CD4-positive, alpha-beta T cell (primary cell): ENCODE measurements at places on chromosomes 2 and 18.

- no peak for DNase-seq
Measured at GRCh38 chr2:23220513-23221094, 164.4 kb upstream of the KLHL29 start.

DNA sequence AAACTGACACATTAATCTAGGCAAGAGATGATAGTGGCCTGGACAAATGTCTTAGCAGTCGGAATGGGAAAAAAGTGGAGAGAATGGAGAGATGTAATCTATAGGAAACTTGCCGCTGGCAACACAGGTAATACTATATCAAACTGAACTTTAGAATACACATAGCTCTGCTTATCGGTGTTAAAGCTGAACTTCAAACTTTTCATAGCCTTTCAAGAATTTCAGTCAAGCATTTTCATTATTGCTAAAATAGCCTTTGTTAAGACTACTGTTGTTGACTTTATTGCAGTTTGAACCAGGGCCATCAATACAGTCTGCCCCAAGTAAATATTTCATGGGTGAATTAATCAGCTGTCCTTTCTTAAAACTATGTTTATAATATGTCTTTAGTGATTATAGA lies 12.9 kb upstream of the CHST9 start:
- DNase-seq = no peak

DNA sequence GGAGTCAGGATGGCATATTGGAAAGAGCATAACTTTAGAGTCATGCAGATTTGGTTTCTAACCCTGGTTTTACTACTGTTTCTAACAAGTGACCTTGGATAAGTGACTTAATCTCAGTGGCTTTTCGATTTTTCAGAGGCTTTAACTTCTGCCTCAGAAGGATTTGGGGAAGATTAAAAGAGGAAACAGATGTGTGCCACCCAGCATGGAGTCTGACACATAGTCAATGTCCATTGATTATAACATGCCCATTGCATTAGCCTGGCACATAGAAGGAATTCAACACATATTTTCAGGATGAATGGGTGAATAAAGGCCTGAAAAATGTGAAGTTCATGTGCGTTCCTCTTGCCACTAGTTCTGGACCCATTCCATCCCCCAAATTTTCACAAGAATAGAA lies 438.2 kb downstream of the EPHA4 start:
- DNase-seq = no peak

GRCh38 chr18:45976566-45976965 lies 9.4 kb upstream of the EPG5 start:
- no peak for DNase-seq

DNA sequence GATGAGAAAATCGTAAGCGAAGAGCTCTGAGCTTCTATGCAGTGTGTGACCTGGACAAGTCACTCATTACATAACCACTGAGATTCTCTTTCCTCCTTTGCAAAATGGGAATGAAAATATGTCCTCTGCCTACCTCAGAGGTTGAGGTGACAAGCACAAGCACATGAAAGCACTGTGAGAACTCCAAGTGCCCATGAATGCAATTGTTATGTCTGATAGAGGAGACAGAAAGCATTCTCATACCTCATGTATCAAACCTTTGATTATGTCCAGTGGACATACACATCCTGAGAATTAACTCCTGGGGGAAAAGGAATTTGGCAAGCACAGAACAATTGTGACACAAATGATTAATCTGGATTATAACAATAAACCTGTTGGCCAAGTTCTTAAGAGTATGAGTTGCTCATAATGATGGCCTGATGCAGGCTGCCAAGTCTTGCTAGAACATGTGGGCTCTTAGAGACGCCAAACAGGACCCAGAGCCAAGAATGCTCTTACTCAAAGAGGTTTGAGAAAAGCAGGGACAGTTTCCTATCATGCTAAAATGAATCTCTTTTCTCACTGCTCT lies 8.5 kb upstream of the RMDN2 start:
- no peak for DNase-seq

GRCh38 chr2:240869109-240869955 lies 708 bp downstream of the AGXT start:
- DNase-seq = no peak

- DNase-seq = no peak
Measured at GRCh38 chr2:126933711-126934091, 35.0 kb downstream of the TEX51 start.

- DNase-seq = no peak
Measured at GRCh38 chr18:79733986-79734770, 54.6 kb downstream of the CTDP1 start.

DNA sequence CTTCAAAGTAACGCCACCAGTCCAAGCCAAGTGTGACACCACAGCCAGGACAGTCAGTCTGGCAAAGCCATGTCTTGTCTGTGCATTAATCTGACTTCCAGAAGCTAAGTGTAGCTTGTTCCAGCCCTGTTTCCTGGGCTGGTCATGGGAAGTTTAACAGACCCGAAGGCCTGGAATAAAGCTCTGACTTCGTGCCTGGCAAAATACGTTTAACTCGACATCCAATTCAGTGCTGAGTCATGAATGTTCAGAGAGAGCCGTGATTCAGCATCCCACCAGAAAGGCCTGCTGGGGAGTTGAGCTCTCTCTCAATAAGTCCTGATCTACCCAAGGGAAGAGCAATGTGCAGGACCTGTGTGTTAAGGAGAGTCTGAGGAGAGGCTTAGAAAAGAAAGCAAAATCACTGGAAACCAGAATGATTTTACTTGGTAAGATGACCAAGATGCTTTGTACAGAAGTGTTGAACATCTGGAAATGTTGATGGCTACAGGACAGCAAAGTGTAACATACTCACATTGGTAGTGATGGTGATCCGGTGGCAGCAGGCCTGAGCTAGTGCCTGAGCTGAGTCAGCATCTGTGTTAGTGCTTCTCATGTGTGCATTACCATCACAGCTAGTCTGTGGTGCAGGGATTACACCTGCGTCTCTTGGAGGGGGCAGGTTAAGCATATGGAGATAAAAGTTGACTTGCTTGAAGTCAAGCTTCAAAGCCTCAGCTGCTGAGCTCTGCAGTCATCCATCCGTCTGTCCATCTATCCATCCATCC lies 743.7 kb upstream of the HS6ST1 start:
- no peak for DNase-seq

GRCh38 chr2:106546391-106546990 lies 59.3 kb downstream of the CD8B2 start:
- DNase-seq = no peak

DNA sequence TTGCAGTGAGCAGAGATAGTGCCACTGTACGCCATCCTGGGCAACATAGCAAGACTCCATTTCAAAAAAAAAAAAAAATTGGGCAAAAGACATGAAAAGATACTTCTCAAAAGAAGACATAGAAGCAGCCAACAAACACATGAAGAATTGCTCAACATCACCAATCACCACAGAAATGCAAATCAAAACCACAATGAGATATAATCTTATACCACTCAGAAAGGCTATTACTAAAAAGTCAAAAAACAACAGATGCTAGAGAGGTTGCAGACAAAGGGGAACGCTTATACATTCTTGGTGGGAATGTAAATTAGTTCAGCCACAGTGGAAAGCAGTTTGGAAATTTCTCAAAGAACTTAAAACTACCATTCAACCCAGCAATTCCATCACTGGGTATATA lies 43.1 kb upstream of the CHAC2 start:
- DNase-seq = no peak

GRCh38 chr2:72146347-72147302 lies 1.0 kb downstream of the CYP26B1 start:
- no peak for DNase-seq

GRCh38 chr2:18910843-18911242 lies 321.5 kb upstream of the NT5C1B start:
- DNase-seq = no peak

DNA sequence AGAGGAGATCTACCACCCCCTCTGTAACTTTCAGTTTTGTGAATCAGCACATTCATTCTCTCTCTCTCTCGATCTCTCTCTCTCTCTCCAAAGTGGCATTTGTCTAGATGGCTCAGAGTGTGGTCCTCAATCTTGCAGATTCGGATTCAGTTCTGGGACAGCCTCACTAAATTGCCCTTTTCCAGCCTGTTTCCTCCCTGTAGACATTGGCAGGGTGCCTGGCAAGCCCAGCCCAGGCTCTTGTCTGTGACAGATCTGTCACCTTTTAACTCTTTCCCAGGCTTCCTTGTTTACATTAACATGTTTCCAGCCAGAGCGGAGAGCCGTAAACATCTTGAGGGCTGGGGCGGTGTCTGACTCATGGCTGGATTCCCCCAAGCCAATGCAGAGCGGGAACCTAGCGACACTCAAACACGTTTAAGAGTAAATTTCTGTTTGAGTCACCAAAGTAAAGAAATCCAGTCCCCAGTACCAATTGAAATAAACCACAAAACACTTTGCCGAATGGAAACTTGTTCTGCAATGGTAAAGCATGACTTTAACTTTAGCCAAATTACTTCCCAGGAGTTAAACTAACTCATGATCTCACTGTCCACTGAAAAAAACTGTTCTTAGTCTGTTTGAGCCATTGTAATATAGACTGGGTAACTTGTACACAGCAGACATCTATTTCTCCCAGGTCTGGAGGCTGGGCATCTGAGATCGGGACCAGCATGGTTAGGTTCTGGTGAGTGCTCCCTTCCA lies 6.6 kb upstream of the CYP27C1 start:
- DNase-seq = no peak

DNA sequence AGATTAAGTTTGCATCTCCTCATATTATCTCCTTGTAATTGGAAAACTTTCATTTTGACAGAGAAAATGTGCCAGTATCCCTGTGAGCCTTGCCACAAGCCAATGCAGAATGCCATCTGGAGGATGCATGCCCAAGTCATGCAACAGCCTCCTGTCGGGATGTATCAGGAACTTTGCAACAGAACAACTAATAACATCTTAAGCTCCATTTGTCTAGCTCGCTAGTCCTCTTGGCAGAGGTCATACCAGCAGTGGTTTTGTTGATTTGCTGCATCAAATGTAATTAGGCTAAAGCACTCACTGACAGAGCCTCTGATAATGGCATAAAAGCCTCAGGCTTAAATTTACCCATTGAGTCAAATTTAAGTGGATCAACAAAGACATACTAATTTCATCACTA lies 125.8 kb downstream of the UBE2E3 start:
- DNase-seq = no peak

DNA sequence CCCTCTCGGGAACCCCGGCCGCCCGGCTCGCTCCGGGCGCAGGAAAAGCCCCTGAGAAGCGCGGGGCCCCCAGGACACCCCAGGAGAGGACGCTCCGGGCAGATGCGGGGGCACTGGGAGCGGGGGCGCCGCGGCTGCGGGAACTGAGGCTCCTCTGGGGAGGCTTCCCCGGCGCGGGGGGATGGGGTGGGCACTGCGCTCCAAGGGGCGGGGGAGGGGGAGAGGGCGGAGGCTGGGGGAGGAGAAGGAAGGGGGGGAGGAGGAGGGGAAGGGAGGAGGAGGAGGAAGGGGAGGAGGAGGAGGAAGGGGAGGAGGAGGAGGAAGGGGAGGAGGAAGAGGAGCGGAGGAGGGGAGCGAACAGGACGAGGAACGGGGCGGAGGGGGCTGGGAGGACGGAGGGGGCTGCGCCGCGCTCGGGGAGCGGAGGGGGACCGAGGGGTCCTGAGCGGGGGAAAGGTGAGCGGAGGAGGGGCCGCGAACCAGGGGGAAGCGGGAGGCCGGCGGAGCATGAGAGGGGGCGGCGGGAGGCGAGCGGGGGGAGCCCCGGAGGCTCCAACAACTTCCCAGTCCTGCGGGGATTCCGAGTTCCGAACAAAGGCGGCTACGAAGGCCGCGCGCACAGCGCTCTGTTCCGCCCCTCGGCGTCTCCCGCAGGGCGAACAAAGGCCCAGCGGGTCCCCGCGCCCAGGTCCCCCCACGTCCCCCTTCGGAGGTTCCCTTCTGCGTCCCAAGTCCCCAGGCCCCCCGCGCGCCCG lies 742 bp downstream of the PXDN start:
- DNase-seq = no peak

- DNase-seq = no peak
Measured at GRCh38 chr18:58970943-58971790, 106.5 kb downstream of the ZNF532 start.

- no peak for DNase-seq
Measured at GRCh38 chr2:237222178-237222577, 136.5 kb downstream of the COPS8 start.

- DNase-seq = no peak
Measured at GRCh38 chr2:238709325-238710025, 138.4 kb upstream of the TWIST2 start.

DNA sequence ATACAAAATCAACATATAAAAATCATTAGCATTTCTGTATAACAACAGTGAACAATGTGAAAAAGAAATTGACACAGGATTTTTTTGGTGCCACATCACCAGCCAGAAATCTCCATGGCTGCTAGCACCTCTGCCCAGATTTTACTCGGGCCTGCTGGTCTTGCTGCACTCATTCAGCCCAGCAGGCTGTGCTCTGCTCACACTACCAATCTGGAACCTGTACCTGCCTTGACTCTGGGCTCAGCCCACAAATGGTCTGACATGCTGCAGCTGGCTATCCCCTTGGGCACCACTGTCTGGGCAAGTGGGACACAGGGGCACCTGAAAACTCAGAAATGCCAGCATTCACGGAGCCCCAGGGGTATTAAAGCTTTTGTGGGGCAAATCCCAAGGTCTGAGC lies 392.5 kb upstream of the NRXN1 start:
- DNase-seq = no peak

DNA sequence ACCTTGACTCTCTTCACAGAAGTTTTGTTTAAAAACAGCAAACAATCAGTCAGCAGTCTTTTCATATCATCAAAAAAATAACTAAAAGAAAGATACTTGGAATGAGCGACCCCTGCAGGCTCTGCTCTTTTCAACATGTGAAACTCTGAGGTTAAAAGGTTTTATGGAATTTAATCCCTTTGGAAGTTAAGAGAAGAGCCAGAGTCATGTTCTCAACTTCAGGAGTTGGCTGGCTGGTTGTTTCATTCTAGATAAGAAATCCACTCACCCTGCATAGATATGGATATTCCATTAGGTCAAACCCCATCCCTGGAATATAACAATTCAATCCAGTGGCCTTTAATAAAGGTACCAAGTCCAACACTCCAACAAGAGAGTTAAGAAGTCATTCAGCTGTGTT lies 115.6 kb upstream of the RMDN2 start:
- DNase-seq = no peak

- no peak for DNase-seq
Measured at GRCh38 chr2:113918229-113918628, 28.3 kb downstream of the ACTR3 start.

GRCh38 chr2:200470230-200470629 lies 39.6 kb downstream of the KCTD18 start:
- no peak for DNase-seq

DNA sequence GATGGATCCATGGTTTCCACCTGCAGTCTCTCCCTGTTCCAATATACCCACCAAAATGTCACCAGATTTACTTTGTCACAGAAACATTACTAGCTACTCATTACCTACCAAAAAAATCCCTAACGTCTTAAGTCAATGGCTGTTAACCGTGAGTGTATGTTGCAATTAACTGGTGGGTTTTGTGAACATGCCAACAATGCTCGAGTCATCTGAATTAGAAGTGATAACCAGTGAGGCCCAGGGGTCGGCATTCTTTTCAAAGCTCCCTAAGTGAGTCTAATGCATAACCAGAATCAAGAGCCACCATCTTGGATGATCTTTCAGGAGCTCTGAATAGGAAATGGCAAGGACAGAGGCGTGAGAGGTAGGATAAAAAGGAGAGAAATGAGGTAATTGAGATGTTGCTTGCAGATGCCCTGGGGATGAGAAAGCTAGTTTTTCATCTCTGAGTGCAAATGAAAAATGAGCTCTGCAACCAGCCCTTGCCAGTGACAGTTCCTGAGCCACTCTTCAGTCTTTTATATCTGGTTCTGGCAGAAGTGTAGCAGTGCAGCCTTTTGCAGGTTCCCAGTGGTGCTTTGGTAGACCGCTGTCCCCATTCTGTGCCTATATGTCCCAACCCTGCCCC lies 130.0 kb upstream of the RND3 start:
- no peak for DNase-seq
